Panc1 (cell line): ENCODE measurements at places on chromosomes 11 and 22.

DNA sequence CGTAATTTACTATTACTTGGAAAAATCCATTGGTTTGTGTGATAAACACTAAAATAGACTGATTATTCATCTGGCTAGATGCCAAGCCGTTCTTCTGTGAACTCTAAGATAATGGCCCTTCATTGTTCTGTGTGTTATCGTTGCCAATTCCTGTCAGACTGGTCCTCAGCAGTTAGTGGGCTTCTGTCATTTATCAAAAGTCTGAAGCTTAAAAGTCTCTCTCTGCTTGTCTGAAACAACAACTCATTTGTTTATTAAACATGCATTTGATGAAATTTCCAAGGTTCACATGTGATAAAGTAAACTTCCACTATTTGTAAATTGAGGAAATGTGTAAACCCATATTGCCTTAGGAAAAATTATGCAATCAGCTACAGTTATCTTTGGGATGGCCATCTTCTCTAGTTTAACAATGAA lies 21.1 kb upstream of the RDX start:
- DNase-seq: no peak

DNA sequence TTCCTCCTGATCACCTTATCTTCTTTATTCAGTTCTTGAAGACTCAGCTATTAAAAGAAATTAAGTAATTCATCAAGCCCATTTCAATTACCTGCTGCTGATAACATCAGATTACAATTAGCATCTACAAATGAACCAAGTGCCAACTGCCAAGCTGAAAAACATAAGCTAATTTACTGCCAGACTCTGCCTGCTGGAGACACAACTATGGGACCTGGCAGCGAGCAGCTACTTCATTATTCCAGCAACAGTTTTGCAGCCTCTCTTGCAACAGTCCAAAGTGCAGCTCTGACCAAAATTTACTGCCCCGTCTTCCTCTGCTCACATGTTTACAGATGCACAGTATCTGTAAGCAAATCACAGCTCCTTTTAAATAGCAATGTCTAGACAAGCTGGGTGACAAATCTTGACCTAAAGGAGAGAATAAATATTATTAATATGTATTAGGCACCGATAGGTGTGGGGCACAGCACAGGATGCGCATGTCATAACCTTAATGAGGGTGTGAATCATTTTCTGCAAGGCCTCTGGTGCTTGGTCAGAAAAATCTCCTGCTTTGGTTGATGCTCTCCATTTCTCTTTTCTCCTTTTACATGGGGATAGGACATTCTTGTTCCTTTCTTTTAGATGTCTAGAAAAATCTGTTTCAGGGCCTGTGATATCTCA lies 232.2 kb upstream of the PITPNB start:
- no peak for DNase-seq

- DNase-seq: no peak
These were observed 164.6 kb downstream of the ETS1 start for GRCh38 chr11:128422576-128423370.

- DNase-seq: no peak
These were observed 10.9 kb upstream of the FCHSD2 start for GRCh38 chr11:73152861-73153483.

DNA sequence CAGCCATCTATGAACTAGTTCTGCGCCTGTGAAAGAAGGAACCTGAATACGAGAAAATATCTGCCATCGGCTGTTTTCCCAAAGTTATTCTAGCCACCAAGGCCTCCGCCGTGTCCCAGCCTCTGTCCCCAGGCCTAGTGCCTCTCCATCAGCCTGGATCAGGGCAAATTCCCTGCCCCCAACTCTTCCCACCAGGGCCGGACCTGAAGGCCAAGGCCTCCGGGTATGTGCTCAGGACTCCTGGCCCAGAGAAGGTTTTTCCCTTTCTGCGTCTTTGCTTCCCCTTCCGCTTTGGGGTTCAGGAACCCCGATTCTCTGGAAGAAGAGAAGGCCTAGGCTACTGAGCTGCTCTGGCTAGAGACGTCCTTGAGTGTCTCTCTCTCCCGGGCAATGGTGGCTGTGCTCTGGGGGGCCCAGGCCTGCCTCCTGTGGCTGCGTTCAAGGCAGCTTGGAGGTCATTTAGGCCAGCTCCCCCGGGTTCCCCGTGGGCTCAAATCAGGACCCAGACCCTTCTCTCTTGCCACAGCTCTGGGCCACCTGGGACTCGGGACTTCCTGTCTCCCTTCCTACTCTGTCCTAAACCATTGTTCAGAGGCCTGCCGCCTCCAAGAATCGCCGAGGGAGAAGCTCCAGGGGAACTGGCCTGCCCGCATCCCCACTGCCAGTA lies 1.6 kb downstream of the ALX4 start:
- no peak for DNase-seq

DNA sequence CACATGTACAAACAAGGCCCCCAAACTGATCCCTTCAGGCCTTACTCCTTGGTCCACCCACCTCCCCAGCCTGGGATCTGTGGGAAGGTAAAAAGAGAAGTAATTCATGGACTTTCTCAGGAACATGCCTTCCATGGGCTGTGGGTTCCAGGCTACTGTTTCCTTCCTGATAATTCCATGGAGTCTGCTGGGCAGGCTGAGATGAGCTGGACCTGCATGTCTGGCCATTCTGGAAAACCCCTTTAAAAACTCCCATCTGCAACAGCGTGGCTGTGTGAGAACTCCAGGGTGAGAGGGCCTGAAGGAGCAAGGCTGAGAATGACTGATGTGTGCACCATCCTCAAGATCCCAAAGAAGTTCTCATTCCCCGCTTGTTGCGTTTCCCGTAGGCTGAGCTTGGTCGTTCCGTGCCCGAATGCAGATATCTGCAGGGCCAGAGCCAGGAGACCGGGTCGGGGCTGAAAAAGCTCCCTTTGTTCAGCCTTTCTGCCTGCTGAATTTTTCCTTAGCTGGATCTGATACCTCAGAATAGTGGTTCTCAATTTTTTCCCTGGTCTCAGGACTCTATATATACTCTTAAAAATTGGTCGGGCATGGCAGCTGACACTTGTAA lies 72.9 kb downstream of the NAT10 start:
- DNase-seq: no peak

DNA sequence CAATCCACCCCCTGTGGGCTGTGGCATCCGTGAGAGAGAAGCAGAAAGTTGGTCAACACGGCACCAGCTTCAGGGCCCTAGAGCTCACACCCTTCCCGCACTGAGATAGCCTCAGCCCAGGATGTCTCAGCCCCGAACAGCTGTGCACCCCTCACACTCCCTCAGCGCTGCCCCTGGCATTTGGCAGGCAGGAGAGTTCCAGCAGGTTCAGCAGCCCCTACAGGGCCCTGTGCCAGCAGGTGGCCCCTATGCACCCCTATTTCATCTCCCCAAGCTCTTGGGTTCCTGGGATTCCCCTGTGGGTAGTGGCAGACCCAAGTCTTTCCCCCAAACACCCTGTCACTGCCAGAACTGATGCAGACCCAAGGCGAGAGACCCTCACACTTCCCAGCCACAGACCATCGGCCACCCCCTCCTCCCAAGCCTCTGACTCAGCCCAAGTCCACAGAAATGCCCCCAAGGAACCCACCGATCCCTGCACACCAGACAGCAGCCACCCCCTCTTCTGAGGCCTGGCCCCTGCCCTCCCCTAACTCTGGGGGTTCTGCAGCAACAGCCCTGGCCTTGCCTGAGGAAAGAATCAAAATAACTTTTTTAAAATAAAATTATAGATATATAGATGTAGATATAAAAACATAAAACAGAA lies 183.6 kb downstream of the IGLL1 start:
- DNase-seq: no peak

- no peak for DNase-seq
These were observed 3.9 kb upstream of the SLC22A8 start for GRCh38 chr11:63019506-63019905.

DNA sequence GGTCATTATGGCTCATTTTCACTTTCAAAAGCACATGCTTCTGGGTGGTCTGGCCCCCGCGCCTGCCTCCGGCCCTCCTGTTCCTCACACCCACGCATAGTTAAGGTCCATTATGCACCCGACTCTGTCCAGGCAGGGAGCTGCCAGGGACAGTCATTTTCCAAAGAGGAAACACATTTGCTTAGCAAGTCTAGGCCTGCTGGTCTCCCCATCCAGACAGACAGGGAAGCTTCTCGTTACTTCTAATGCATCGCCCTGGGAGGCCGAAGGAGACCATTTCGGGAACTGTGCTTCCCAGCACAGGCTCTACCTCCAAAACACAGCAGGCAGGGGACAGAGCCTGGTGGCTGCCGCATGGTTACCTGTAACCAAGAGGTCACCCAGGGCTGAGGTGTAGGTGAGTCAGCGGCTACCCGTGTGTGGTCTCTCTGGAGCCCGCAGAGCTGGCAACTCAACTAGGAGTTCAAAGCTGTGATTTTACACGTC lies 87.1 kb upstream of the SHANK2 start:
- DNase-seq: no peak

DNA sequence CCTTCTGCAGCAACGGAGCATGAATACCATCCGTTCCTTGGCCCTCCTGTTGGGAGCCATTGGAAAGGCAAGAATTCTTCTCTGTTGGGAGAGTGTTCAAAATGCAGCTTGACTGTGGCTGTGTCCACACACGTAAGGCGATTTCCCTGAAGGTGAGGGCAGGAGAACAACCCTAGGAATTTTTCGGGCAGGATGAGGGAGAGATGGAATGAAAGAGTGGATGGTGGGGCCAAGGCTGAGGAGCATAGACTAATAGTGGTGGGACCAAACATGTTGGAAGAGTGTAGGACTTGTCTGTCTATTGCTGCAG lies 924.9 kb downstream of the TBC1D22A start:
- DNase-seq: no peak

GRCh38 chr11:2890466-2891294 lies 5.1 kb upstream of the CDKN1C start:
- DNase-seq: no peak

GRCh38 chr11:116792869-116793771 lies 1.4 kb upstream of the APOA5 start:
- peak; percentile 57 for DNase-seq

- DNase-seq: no peak
These were observed 15.9 kb downstream of the INCENP start for GRCh38 chr11:62139526-62140303.

DNA sequence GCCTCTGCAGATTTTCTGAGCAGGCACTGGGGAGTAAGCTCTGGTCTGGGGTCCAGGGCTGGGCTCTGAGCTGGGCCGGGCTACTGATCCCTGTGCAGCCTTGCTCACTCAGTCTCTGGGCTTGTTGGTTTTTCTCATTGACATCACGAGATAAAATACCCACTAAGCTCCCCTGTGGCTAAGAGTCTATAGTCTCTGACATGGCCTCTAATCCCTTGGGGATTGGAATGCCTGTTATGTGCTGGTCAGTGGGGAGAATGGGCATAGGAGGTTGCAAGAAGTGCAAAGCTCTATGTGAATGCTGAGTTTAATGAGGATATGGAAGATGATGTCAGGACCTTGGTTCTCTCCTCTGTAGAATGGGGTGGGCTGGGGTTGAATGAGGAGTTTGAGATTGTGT lies 23.3 kb downstream of the ELF5 start:
- no peak for DNase-seq

- no peak for DNase-seq
These were observed 65.5 kb downstream of the BMAL1 start for GRCh38 chr11:13343067-13343466.

DNA sequence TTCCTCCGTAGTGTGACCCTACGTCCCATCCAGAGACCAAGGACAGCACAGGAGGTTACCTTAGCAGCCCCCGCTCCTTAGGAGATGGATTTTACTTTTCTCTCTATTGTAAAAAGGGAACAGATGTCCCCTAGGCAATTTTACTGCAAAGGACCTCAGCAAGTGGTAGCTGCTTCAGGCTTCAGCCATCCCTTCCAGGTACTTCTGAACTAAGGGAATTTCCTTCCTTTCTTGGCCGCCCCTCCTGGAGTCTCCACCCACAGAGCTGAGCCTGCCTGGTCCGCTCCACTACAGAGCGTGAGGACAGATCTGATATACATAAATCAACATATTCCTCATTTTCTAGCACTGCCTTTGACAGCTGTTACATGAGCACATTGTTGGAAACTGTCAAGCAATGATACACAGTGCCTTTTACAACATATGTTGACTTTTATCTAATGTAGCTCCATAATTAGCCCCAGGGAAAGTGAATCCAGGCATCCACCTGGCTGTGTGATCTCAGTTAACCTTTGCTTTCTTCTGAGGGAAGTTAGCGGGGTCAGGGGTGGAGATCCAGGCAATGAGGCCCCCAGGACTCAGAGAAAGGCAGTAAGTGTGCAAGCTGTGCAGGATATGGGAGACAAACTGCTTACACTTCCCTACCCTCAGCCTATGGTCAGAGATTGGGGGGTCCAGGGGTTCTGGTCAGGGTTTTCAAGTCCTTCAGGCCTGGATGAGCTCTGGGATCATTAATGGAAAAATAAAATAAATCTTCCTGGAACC lies 51.9 kb downstream of the SPATA19 start:
- DNase-seq: no peak

DNA sequence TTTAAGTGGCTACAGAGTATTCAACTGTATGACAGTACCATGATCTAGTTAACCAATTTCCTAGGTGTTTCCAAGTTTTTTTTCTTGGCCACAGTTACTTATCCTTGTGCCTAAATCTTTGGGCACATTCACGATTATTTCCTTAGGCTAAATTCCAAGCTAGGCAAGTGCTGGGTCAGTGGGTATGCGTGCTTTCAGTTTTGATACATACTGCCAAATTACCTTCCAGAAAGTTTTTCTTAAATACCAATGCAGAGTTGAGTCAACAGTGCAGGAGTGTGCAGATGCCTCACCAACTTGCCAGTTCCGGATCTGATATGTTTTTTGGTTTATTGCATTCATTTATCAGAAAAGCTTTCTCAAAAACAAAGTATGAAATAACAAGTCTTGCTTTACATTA lies 67.9 kb upstream of the OR4B1 start:
- DNase-seq: no peak

DNA sequence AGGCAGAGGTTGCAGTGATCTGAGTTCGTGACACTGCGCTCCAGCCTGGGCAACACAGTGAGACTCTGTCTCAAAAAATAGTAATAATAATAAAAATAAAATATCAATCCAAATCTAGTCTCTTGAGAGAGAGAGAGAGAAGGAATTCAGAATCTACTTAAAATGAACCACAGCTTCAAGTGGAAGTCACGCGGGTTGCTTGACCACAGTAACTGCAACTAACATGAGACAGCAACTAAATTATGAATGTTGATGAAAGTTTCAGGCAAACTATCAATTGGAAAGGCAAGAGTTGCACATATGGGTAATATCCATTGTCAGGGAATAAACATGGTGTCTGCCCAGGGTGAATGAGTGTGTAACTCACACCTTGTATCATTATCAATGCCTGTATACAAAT lies 12.5 kb downstream of the POU2AF2 start:
- no peak for DNase-seq
